EL (cell line): ENCODE measurements at places on chromosomes 6 and 20.

- no peak for DNase-seq
These were observed 105.8 kb downstream of the EPM2A start for GRCh38 chr6:145629478-145629877.

DNA sequence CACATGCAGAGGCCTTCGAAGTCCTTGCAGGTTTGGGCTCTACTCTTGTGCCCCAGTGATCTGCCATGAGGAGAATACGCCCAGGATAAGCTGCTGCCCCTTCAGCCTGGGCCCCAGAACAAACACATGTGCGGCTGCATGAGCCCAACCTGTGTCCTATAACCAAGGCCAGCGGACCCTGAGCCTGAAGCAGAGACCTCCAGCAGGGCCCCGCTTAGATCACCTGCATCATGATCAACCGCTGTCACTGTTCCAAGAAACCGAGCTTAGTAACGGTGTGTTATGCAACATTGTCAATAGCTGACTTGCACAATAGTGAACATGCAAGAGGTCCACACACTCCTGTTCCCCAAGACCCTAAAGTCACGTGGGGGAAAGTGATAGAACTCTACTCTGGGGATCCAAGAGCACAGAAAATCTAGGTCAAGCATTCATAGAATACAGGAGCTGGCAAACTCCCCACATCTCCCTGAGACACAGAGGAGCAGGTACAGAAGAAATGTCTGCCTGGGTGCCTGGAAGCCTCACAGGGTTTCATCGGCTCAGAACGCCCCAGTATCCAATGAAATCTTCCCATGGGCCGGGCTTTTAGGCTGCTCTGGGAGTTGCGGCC lies 136.2 kb downstream of the BMP7 start:
- DNase-seq: no peak

GRCh38 chr6:24078200-24078599 lies 47.8 kb upstream of the NRSN1 start:
- peak; percentile 4 for DNase-seq

DNA sequence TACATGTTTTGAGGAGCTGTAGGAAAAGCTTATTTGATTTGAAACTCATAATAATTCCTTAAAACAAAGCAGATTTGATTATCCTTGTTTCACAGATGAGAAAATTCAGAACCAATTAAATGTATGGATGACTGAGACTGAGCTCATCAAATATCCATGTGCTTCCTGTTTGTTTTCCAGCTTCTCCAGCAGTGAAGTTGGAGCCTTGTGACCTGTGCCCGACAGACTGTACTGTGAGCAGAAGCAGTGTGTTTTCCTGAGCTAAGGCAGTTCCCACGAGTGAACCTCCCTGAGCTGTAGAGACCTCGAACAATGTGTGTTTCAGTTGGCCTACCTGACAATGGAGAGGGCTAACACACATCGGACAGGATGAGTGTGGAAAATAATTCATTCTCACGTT lies 599.5 kb upstream of the NRSN1 start:
- peak; percentile 7 for DNase-seq

DNA sequence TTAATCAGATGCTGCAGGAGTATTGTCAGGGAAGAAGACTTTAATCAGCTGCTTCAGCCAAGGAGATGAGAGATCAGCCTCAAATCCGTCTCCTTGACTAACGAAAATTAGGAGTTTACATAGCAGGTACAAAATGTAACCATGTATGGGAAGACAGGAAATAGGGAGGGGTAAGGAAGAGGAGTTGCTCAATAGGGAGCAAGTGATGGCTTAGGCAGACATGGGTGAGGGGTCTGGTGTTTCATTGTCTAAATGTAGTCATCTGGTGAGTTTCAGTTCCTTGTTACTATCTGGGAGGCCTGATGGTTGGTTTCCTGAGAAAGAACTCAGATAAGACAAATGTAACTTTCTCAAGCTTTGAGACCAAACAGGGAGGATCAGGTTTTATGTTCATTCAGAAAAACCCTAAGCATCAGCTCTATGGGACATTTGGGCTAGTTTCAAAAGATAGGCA lies 217.3 kb upstream of the SULF2 start:
- no peak for DNase-seq

- no peak for DNase-seq
These were observed 4.9 kb upstream of the ELOVL5 start for GRCh38 chr6:53353624-53354023.

- DNase-seq: no peak
These were observed 190.6 kb upstream of the TCF21 start for GRCh38 chr6:133698272-133698671.

DNA sequence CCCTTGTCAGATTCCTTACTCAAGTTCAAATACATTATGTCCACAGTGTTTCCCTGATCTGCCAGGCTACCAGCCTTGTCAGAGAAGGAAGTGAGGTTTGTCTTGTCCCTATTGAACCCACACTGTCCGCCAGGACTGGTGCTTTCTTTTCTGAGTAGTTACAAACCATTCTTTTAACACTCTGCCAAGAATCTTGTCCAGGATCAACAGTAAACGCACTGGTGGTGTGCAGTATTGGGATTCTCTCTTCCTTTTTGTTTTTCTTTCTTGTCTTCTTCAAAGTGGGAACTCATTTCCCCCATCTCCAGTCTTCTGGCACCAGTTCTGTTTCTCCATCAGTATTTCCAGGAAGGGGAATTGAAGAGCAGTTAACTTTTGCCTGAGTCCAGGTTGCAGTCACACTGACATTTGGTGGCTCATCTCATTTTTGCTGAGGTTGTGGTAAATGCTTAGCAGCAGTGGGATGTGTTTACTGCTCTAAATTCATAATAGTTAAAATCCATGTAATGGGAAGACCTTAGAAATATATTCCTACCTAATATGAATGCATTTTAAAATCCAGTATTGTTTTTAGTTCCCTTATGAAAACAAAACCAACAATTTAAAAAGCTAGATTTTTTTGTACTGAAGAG lies 295.3 kb downstream of the PRL start:
- DNase-seq: no peak

GRCh38 chr20:63253438-63254231 lies 628 bp downstream of the NKAIN4 start:
- no peak for DNase-seq

GRCh38 chr6:136784910-136785746 lies 7.1 kb downstream of the MAP3K5 start:
- no peak for DNase-seq

GRCh38 chr6:89200706-89201215 lies 16.4 kb downstream of the GABRR1 start:
- no peak for DNase-seq
